SK-N-SH (cell line): ENCODE measurements at places on chromosomes 7 and 10. TPM values are rescaled to one million over a fixed set of nuclear protein-coding genes. Genes with fewer than 3 reads are reported as not detected.

The TMEM248 gene
- polyA plus RNA-seq, result 146 and 185 TPM in 2 replicates

The HKDC1 gene
- 0.06 and 0.10 TPM in 2 replicates for polyA plus RNA-seq

The IFT22 gene
- 62.4 and 66.7 TPM in 2 replicates for polyA plus RNA-seq

The CLCN1 gene
- 0.10 and 0.12 TPM in 2 replicates for polyA plus RNA-seq

The PIK3CG gene
- not detected in 2 replicates for polyA plus RNA-seq

DNA sequence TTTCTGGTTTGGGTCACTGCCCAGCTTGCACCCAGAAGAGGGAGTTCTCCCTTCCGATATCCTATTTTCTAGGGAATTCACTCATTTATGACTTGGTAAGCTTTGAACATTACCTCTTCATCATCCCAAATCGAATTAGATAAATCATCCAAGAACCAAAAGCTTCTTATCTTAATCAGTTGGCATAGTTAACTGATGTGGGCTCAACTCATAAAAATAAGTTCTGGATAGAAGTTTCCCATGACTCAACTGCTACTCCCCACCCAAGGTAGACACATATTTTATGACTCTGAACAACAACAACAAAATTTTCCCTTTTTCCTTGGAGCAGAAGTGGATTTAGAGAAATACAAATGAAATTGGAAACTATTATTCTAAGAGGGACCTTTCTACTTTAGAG lies 102.9 kb upstream of the CCDC6 start:
- H3K27me3 ChIP-seq, result no peaks in the 10 kb centered on the region; the same call in 1 of the 2 replicates
- H3K36me3 ChIP-seq, result no peaks in the 10 kb centered on the region
- H3K4me1 ChIP-seq, result no peaks in the 10 kb centered on the region
- H3K27ac ChIP-seq, result no peak overlapping the region
- no peak for DNase-seq

DNA sequence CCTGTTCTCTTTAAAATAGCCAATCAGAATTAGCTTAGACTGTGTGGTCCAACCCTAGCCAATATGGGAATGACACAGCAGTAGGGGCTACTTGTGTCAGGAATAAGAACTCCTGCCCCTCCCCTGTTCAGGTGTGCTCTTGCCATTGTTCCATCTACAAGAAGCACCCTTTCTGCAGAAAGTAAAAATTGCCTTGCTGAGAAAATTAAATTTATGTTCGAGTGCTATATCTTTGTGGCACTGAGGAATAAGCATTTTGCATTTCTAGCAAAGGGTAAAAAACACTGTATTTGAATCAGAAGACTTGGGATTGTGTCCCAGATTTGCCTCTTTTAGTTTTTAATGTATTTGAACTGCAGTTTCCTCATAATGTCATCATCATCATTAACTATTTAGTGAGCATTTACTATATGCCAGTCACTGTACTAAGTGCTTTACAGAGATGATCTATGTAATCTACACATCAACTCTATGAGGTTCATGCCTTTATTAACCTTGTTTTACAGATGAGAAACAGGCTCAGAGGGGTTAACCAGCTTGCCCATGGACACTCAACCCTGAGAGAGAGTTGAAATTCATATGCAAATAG lies 28.9 kb upstream of the XRCC2 start:
- no peak overlapping the region for H3K27ac ChIP-seq
- no peak overlapping the region for H3K4me3 ChIP-seq
- H3K36me3 ChIP-seq, result no peaks in the 10 kb centered on the region

DNA sequence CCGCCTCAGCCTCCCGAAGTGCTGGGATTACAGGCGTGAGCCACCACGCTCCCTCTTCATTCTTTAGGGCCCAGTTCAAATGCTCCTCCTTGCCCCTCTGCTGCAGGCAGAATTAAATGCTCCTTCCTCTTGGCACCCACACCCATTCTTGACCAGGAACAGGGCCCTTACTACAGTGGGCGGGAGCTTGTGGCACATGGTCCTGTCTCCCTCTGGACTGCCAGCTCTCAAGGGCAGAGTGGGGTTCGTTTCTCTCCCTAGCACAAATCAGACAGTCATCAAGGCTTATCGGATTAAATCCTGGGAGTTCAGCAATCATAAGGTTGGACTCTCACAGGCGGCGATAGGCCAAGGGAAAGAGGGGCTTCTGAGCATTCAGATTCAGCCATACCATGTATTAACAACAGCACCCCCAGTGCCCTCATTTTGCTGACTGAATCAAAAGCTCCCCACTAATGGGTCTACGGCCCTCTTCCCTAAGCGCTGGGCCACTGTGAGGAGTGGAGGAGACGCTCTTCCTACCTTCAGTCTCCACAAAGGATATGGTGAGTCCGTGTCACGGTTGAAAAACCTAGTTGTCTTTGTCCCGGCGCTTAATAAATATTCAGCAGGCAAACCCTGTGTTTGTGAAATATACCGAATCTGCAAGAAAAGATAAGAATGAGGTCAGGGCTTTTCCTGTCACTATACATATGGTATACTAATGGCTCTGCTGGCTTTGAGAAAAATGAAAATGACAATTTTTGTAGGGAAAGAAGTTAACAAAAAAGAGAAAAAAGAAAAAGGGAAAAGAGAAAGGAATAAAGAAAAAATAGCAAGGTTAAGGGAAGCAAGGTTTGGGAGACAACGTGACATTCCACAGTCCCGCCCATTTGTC lies 107.4 kb downstream of the CLEC2L start:
- no peaks in the 10 kb centered on the region for H3K4me1 ChIP-seq
- H3K36me3 ChIP-seq, result peaks cover 52% of the 10 kb centered on the region

- no peak for DNase-seq
- H3K36me3 ChIP-seq, result no peaks in the 10 kb centered on the region
- H3K4me1 ChIP-seq, result peaks cover 15% of the 10 kb centered on the region; the same call in 1 of the 2 replicates
- H3K27me3 ChIP-seq, result no peaks in the 10 kb centered on the region
- H3K27ac ChIP-seq, result no peak overlapping the region
- no peak overlapping the region for H3K4me3 ChIP-seq
Observed at GRCh38 chr7:135333200-135333599, 99.6 kb downstream of the STRA8 start.

DNA sequence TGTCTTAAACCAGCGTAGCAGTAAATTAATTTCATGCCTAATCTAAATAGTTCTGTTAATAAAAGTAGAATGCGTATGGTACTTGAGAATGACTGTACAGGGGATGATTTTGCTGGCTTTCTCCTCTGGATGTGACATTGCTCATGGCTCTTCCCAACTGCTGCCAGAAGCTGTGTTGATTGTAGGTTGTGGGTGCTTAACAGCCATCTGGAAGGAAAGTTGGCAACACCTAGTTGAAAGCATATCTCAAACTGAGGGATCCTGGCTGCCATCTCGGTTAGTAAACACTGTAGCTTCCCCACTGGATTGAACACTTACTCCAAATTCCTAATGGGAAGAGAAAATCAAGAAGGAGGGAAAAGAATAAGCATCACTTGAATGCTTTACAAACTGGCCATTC lies 130.9 kb downstream of the NXPH1 start:
- no peaks in the 10 kb centered on the region for H3K27me3 ChIP-seq
- H3K4me3 ChIP-seq, result no peak overlapping the region
- DNase-seq, result no peak
- H3K27ac ChIP-seq, result no peak overlapping the region
- no peaks in the 10 kb centered on the region; the same call in 1 of the 2 replicates for H3K4me1 ChIP-seq
- H3K36me3 ChIP-seq, result no peaks in the 10 kb centered on the region

GRCh38 chr10:49611816-49612512 lies 1.9 kb downstream of the SLC18A3 start:
- no peaks in the 10 kb centered on the region; the same call in 1 of the 2 replicates for H3K27me3 ChIP-seq
- H3K4me3 ChIP-seq, result no peak overlapping the region
- no peak for DNase-seq

DNA sequence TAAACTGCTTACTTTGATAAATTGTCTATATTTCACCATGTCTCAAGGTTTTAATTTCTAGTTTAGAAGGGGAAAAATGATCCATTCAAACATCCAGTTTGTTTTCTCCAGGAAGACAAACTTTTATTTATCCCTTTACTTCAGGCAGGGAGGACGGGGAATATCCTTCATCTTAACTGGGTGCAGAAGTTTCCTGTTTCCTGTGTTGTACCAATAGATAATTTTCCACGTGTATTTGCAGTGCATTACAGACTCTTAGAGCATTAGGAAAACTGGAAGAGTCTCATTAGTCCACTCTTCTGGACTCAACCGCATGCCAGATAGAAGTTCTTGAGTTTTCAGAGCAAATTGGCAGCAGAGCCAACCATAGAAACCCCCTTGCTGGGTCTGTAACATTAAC lies 39.4 kb upstream of the PIP4K2A start:
- H3K27ac ChIP-seq, result no peak overlapping the region
- no peak overlapping the region for H3K4me3 ChIP-seq
- H3K4me1 ChIP-seq, result no peaks in the 10 kb centered on the region
- H3K36me3 ChIP-seq, result no peaks in the 10 kb centered on the region
- DNase-seq, result no peak

DNA sequence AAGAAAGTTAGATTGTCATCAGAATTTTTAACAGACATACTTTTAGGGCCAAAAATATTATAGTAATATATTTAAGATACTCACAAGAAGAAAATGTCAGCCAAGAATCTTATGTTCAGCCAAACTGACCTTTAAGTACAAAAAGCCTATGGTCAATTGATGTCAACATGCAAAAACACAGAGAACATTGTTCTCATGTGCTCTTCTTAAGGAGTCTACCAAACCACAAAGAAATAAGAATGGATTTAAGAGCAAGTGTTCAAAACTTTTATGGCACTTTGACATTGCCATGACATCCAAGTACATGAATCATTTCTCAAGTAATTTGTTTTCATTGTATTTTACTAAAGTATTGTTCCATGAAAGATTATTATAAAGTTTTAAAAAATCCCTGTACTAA lies 180.4 kb downstream of the TMEM26 start:
- H3K4me3 ChIP-seq, result no peak overlapping the region
- no peak for DNase-seq

- no peak for DNase-seq
- no peaks in the 10 kb centered on the region for H3K4me1 ChIP-seq
- H3K36me3 ChIP-seq, result no peaks in the 10 kb centered on the region
- H3K27me3 ChIP-seq, result peaks cover 32% of the 10 kb centered on the region; the same call in 1 of the 2 replicates
Observed at GRCh38 chr7:22909917-22910316, 87.3 kb upstream of the TOMM7 start.
